ENCODE measurements at places on chromosomes 1 and 21. TPM values are rescaled to one million over a fixed set of nuclear protein-coding genes. Genes with fewer than 3 reads are reported as not detected.
A peak's percentile ranks its signal among the peaks of the same experiment; 100 is the strongest.

GRCh38 chr1:20255666-20256065 lies 35.0 kb upstream of the VWA5B1 start:
- no peak for DNase-seq

The OR2T29 gene
- total RNA-seq = not detected

The AGT gene
- total RNA-seq = 2.3 TPM

DNA sequence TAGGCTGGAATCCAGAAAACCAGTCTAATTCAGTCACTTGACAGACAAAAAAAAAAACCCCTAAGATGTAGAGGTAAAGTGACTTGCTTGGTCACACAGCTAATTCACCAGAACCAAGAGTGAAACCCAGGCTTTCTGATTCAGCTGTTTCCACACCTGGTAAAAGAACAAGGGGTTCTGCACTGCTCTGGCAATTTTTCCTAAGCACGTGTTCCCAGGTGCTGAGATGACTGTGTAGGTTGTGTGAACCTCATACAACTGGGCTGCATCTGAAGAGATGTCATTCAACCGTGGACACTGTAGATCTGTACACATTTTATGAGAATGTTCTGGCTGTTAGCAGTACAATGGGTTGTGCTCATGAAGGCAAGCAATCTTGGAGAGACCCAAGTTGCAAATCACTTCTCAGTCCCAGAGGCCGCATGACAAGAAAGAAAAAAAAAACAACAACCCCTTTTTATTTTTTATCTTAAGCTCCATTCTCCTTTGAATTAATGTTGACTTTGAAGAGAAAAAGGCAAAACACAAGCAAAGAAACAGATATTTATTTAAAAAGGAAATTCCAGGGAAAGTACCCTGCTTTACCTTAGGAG lies 95.4 kb downstream of the INTS7 start:
- DNase-seq = no peak

The HTR6 gene
- not detected for total RNA-seq

GRCh38 chr1:74714429-74715235 lies 18.2 kb downstream of the CRYZ start:
- DNase-seq = no peak

- DNase-seq = no peak
These were observed 100.8 kb upstream of the SLC45A1 start for GRCh38 chr1:8217011-8217711.

The DUSP23 gene
- 24.3 TPM for total RNA-seq

The AZIN2 gene
- 1.7 TPM for total RNA-seq

DNA sequence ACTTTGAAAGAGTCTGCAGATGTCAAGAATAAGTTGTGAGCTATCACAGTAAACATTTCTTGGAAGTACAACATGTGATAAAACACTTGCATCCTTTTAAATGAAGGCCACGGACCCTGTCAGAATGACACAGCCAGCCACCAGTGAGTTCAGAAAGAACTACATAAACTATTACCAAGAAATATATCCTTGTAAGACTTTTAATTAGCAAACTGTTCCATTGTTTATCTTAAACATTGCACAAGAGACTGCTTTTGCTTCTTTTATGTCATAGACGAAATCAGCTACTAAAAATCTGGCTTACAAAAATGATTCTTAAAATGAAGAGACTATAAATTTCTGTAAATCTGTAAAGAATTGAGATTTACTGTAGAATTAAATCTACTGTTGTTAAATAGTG lies 17.9 kb downstream of the LRRC7 start:
- DNase-seq = no peak

DNA sequence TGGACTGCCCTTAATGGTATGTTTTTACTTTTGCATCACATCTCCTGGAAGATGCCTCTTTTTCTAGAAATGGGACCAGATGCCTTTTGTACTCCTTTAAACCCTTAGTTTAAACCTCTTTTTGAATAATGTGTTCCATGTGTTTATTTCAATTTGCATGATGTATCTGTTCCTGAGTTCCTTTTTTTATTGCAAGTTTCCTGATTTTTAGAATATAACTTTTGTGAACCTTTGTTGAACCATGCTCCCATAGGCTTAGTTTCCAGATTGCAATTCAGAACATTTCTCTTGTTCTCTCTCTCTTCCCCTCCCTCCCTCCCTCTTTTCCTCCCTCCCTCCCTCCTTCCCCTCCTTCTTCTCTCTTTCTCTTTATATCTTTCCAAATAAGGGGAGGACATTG lies 81.9 kb downstream of the RGL1 start:
- DNase-seq = no peak

DNA sequence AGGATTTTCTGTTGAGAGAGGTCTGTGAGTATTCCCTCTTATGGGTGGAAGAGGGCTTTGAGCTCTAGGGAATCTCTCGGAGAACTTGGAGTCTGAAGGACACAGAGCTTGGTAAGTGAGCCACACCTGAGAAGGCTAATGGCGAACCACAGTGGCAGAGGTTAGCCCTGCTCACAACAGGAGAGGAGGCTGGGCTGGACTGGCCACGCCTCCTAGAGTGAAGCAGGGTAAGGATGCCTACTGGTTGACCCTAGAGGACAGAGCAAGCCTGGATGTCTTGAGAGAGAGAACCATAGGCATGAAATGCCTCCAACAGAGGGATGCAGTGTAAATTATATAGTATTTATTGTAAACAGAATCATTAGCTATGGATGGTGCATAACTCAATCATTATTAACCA lies 232.6 kb downstream of the PCP4 start:
- DNase-seq = no peak

GRCh38 chr1:7515175-7515574 lies 255.9 kb upstream of the VAMP3 start:
- no peak for DNase-seq

- peak; percentile 27 for DNase-seq
These were observed 15.7 kb downstream of the MATN1 start for GRCh38 chr1:30707412-30708360.

Data from thymus (tissue), 14 donors.